Fibroblast of skin of right biceps (primary cell): ENCODE measurements at places on chromosomes 7 and 10.

DNA sequence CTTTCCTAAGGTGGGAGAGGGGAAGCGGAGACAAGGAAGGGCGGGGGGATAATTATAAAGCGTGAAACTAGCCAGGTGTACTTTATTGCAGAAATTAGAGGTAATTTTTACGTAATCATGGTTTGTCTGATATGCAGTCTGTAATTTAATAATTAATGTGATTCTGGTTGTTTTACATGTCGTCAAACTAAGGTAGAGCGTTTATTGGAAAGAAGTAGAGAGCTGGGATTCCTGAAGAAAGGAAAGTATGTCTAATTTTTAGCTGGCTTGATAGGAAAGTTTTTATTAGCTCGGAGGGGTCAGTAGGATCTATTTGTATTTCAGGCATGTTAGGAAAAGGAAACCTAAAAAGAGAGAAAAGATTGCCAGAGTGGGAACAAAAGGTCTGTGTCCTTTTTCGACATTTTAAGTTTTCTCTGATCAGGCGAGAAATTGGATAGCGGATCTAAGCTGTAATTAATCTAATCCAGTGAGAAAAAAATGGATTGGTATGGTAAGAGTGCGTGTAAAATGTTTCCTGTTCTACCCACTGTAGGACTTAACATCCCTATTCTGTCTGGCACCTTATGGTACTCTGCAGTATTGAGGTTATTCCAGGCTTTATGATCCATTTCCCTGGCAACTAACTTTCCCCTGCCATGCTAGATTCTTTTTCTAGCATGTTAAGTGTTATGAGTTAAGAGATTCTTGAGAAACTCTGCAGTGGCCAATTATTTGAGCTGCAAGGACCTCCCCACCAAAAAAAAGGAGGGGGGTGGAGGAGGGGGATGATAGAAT, 1.4 kb downstream of the CELF2 start:
- no peak for DNase-seq

- no peak for DNase-seq
These were observed 16.1 kb upstream of the C10orf71 start for GRCh38 chr10:49282879-49283341.

DNA sequence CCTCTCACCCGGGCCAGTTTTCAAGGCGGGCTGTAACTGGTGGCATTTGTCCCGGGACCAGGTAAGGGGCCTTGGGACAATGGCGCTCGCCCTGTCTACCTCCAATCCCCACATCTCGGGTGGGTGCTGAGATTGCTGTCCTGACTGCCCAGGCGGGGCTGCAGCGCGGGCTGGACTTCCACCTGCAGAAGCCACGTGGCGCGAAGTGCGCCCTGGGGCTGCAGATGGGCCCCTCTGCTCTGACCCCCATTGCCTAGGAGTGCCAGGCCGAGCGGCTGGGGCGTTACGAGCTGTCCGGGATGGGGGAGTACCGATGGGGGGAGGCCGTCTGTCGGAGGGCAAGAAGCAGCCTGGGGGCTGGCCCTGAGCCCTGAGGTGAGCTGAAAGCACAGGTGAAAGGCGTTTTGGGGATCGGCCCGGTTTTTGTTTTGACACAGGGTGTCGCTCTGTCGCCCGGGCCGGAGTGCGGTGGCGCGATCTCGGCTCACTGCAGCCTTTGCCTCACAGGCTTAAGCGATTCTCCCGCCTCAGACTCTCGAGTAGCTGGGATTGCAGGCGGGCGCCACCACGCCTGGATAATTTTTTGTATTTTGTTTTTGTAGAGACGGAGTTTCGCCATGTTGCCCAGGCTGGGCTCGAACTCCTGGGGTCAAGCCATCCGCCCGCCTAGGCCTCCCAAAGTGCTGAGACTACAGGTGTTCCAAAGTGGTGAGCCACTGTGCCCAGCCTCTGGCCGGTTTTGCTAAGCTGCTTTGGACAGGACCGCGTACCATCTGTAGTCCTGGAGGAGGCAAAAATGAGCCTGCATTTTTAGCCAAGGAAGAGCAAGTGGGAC, at the start of gene SFXN2:
TSS of gene SFXN2 (plus strand) at position 16 of the 835 bp plus-strand sequence. CDS start 12,001 bp downstream, outside the sequence.
- DNase-seq = no peak

- no peak for DNase-seq
These were observed 86.1 kb upstream of the MTPN start for GRCh38 chr7:136063326-136063666.

- DNase-seq = no peak
These were observed 94.4 kb downstream of the FRMD4A start for GRCh38 chr10:14236341-14236740.

DNA sequence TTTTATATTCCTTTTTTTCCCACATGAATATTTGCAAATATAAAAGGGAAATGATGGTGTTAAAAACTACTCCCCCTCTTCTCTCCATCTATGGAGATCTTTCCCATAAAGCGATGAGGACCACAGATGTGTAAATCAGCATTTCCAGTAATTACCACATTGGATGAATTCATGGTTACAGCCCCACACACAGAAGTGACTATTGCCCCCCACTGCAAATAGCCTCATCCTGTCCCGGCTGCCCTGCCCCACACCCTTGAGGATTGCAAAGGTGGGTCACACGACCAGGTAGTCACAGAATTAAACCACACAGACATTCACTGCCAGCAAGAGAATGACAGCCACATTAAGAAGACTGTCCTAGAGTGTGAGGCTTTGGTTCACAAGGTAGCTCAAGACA, 145.1 kb downstream of the DOCK4 start:
- DNase-seq = no peak

DNA sequence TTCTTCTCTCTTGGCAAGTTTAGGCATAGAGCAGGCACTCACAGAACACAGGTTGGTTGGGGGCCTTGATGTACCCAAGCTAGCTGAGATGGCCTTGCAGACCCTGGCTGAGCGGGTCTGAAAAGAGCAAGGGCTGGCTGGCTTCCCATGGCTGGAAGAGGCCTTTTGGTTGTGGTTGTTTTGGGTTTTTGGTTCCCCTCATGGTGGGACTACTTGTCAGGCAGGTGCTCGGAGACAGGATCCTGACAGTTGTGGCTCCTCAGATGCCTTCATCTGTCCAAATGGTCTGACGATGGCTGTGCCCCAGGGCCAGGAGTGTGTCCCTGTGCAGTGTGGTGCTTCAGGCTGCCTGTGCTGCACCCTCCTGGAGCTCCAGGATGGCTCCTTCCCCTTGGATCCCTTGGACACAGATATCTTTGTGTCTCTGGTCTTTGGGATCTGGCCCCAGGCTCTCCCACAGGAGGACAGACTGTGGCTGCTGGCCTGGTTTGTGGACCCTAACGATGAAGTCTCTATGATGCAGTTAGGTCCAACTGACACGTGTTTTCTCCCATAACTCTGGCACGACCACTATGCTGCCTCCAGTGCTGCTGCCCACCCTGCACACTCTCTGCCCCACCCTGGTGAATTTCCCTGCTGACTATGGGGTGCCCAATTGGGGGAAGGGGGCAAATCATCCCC, 321.5 kb upstream of the ZNF32 start:
- DNase-seq = no peak

DNA sequence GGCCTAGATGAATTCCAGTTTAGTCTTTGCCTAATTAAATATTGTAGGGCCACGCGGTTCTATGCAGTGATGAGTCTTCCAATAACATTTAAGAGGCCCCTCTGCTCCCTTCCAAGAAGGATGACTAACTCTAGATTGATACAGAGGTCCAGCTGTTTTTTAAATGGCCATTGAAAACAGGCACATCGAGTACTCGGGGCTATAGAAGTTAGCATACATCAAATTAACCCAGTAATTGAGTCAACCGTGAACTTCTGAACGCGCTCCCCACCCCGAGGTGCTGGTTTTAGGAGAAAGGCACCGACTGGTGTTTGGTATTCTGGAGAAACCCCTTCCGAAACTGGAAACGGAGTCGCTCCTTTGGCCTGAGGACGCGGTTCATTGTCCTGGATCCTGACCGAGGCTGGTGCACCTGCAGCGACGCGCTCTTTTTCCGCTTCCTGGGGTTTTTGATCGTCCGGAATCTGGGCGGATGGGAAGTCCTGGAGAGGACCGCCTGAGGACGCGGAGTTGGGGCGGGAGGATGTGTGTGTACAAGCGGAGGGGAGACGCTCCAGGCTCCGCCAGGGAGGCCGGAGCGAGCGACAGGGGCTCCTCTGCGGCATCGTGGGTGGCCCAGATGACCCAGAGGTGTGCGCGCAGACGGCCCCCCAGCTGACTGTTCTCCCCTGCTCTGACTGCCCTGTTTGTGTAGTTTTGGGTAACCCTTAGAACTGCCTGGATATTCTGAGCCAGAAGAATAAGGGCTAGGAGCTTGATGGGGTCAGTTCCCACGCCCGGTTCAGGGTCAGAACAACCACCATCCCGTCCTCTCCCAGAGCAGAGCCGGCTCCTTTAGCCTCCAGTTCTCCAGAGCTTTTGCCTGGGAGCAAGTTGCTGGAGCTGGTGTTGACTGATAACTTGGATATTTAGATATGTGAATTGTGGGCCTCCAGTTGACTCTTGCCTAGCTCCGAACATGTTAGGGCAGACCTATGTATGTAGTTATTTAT, 711 bp downstream of the FAM221A start:
- peak; percentile 45 for DNase-seq

DNA sequence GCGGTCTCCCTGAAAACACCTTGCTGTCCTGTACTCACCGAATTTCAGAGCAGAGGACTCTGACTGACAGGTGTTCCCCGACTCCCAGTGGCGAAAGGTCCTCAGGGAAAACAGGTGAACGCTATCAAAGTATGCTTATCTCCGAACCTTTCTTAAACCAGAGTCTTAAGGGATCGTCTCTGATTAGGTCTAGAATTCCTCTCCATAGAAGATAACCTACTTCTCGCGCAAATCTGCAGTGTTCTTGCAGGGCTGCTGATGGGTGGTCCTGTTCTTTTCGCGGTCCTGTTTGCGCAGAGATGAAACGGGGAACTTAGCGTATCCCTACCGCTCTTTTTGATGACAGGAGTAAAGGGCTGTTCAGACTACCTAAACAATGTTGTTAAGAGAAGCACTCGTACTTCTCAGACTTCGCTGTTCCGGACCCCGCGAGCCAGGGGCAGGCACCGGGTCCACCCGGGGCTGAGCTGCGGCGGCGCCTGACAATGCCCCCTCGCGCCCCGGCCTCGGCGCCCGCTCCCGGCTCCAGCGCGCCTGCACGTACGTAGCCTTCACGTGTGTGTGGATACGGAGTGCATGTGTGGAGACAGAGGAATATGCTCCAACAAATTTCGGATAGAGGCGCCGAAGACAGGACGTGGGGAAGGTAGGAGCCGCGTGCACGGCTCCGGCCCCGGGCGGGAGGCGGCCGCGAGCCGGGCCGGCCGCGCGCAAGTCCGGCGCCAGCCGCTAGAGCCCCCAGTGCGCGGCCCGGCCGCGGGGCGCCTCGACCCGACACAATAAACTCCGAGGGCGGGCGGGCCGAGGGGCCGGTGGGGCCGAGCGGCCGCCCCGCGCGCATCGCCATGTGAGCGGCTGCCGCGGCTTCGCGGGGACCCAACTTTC, 766 bp upstream of the ZMYND11 start:
- peak; percentile 45 for DNase-seq

- DNase-seq = no peak
These were observed 17.5 kb upstream of the CYP2E1 start for GRCh38 chr10:133509700-133510099.

- no peak for DNase-seq
These were observed 16.7 kb upstream of the MAP3K8 start for GRCh38 chr10:30417301-30417700.

GRCh38 chr10:102384606-102385429, 10.7 kb upstream of the NFKB2 start:
- DNase-seq = no peak

GRCh38 chr7:48441848-48442492, 270.7 kb downstream of the ABCA13 start:
- no peak for DNase-seq

DNA sequence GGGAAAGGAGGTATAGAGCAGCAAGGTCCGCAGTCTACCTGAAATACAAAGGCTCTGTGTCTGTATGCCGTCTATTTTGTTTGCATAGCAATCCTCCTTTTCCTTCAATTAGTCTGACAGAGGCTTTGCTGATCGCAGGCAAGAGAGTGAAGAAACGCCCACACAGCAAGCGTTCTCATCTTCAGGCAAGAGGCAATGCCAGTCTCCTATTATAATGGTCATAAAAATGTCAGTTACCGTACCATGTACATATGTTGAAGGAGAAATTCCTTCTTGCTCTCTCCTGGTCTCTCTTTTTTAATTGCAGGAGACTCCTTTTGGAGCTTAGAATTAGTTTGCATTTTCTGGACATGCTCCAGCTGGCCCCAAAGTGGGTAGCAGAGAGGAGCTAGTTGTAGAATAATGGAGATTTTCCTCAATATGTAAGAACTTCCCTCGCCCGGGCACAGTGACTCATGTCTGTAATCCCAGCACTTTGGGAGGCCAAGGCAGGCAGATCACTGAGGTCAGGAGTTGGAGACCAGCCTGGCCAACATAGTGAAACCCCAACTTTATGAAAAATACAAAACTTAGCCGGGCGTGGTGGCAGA, 139.5 kb downstream of the PFKFB3 start:
- DNase-seq = no peak

- DNase-seq = no peak
These were observed 47.4 kb upstream of the EZH2 start for GRCh38 chr7:148931470-148931869.

- DNase-seq = peak; percentile 99
These were observed 183.5 kb upstream of the INHBA start for GRCh38 chr7:41886262-41886900.

DNA sequence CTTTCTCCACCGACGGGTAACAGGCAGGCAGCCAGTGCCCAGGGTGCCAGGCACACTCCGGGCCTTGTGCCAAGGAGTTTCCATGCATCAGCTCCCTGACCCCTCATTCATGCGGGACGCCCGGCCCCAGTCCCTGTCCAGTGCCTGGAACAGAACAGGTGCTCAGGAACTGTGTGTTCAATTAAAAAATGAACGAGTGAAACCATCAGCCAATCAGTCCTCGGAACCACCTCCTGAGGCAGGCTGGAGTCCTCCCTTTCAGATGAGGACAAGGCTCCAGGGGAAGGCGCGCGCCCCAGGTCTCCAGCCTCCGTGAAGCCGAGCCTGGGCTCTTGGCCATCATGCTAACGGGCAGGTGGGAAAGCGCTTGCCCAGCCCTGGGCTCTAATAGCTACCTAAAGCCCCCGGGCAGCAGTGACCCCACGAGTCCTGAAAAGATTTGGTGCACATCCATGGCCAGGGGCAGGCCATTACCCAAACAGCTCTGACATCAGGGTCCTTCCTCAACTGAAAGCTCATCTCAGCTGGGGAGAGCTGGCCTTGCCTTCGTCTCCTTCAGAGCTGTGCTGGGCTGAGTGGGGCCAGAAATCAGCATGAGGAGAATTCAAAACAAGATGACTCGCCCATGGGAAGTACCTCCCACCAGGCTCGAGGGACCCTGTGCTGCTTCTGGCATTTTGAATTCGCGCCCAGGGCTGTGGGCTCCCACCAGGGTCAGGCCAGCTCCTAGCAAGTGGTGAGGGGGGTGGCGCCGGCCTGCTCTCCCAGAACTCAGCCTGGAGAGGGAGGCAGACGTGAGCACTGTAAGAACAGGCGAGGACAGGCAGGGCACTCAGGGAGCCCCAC, 200.5 kb downstream of the MAD1L1 start:
- DNase-seq = peak; percentile 63

DNA sequence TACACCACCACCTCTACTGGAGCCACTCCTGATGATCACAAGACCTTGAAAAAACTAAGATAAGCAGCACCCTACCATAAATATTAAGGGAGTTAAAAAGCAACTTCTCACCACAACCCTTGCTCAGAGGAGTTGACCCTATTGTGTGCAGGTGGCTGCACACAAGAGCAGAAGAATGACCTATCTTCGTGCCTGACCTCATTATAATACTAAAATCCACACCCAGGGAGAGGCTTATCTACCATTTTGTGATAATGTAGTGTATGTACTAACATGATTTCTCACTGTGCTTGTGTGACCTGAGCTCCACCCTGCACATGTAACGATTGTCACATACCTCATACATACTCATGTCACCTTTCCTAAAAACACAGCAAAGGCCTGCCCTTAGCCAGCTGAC, 205.0 kb upstream of the MBL2 start:
- DNase-seq = no peak
